ENCODE measurements at places on chromosomes 3 and 15.

DNA sequence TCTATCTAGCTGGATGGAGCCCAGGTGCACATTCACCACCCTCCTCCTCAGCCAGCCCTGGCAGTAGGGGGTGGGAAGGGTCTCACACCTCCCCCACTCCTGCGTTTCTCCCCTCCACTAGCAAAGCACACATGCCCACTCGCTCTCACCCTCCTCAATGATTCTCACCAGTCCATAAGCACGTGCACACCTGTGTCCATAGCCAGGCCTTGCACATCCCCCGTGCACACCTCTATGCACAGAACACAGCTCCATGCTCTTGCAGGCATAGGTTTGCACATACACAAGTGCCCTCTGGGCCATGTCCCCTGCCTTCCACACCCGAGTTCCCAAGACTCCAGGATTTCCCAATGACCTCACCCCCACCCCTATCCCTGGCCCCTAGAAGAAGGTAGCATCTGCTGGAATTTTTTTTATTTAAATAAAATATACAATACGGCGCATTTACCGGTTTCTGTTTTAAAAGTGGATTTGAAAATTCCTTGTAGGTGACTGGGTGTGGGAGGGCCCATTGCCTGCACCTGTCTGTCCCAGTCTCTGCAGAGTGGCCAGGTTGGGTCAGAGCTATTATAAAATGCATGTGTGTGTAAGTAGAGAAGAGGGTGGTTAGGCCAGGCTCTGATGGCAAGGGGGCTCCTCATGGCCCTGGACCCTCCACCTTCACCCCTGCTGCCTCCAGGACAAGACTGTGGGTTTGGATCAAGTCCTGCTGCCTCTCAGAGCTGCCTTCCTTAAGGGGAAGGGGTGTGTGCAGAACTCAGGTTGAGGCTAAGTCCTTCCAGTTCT is 49.1 kb downstream of the HCN4 start:
- no peak for DNase-seq

- no peak for DNase-seq
Measured at GRCh38 chr15:87669846-87670245, 586.7 kb downstream of the NTRK3 start.

- no peak for DNase-seq
Measured at GRCh38 chr3:123818921-123819429, 65.2 kb downstream of the MYLK start.

- DNase-seq = no peak
Measured at GRCh38 chr3:73656241-73656890, 31.6 kb upstream of the PDZRN3 start.

GRCh38 chr15:19899021-19899824 is 642.4 kb downstream of the GOLGA6L6 start:
- no peak for DNase-seq
